Glutamatergic neuron (in vitro differentiated cells): ENCODE measurements at places on chromosomes 1 and 21.

DNA sequence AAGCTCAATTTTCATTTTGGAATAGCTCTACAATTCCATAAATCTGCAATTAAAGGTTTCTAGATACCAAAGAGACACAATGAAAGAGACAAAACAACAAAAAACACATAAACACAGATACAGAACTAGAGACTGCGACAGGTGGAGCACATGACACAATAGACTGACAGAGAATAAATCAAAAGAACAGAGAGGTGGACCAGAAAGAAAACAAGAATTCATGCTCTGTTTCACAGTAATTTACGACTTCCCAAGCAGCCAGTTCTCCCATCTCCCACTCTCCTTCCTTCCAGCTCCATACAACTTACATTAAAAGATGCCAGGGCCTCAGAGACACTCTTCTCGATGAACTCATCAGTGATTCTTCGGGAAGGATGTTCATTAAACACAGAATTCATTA lies 15.1 kb upstream of the RBM8A start:
- DNase-seq = no peak

DNA sequence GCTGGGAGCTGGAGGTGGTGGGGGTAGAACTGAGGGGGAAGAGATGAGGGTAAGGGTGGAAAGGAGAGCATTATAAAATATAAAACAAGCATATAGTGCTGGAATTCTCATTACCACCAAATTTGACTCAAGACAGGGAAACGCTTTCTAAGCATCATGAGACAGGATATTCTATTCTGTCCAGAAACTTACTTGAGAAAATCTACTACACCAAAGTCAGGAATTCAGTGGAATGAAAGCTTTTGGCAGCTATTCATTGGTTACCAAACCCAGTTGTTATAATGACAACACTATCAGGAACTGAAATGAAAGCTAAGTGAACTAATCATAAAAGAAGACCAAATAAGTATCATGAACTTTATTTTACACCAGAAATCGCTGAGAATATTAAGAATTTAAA lies 14.5 kb downstream of the AIDA start:
- no peak for DNase-seq

DNA sequence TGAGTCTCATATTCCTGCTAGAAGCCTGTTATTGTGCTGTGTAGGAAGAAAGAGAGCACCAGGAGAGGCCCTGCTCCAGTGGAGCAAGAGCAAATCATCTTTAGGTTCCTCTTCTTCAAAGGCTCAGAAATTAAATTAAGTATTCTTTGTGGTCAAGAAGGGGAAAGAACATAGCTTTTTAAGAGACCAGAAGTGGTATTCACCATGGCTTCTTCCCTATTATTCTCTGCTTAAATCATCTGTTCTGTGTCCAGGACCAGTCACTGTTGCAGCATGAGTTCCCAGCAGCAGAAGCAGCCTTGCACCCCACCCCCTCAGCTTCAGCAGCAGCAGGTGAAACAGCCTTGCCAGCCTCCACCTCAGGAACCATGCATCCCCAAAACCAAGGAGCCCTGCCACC lies 1.1 kb downstream of the SPRR1B start:
- no peak for DNase-seq

DNA sequence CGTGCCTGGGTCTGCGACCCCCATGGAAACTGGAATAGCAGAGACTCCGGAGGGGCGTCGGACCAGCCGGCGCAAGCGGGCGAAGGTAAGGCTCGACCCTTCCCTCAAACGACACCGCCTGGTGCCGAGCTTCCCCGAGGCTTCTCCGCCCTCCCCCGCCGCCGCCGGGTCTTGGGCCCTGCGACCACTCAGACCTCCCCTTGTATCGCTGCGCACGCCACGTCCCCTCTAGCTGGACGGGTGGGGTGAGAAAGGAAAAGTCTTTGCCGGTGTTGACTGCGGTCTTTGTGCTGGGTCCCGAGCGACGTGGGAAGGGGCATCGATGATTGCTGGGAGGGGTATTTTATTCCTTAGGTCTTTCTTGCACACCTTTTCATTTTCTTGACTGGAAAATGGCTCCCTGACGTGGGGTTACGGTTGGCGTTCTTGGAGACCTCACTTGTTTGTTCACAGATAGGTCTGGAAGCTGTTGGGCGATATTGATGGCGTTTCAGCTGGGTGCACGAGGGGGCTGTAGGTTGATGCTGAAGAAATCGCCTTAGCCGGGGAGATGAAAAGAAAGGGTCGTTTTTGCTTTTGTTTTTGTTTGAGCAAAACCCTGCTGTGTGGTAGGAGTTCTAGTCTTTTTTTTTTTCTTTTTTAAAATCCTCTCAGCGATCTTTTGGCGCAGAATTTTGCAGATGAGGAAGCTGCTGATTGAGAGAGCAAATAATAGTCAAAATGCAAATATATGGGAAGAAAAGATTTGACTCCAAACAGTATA lies 776 bp downstream of the KDM1A start:
- peak; percentile 74 for DNase-seq

DNA sequence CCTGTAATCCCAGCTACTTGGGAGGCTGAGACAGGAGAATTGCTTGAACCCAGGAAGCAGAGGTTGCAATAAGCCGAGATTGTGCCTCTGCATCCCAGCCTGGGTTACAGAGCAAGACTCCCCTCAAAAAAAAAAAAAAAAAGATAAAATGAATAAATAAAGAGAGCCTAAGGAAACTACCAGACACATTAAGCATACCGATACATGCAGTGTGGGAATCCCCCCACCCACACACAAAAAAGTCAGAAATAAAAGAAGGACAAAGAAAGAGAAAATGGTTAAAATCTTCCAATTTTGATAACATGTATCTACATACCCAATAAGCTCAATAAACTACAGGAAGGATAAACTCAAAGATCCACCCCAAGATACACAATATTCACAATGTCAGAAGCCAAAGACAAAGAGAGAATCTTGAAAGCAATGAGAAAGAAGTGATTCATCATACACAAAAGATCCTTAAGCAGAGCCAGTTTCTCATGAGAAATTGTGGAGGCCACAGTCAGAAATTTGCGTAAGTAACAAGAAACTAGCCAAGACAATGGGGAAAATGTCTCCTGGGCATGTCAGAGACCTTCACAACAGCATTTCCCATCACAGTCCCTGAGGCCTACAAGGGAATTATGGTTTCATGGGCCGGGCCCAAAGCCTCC lies 1197.0 kb downstream of the AMY1C start:
- no peak for DNase-seq

DNA sequence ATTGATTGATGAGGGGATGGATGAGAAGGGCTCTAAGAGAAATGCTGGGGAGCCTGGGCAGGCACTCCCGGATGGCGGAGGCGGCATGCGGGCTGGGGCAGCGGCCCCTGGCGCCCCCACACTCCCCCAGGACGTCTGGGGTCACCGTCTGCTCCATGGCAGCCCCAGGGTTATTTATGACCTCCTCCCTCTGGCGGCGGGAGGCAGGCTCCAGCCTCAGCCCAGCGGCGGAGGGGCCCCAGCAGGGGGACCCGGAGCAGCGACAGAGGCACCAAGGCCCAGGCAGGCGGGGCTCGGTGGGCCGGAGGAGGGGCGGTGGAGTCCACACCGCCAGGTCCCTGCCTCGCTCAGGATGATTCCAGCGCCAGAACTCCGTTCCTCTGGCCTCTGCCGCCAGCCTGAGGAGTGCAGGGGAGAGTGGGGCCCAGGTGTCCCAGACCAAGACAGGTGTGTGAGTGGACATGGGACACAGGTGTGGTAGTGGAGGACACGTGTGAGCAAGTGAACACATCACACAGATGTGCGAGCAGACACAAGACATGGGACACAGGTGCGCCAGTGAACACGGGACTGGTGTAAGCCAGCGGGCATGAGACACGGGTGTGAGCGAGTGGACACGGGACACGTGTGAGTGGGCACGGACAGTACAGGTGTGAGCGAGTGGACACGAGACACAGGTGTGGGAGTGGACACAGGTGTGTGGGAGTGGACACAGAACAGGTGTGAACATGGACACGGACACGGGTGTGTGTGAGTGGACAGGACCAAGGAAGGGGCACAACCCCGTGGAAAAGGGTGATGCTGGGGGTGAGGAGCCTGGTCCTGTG lies 2.5 kb upstream of the SAMD11 start:
- DNase-seq = peak; percentile 87

DNA sequence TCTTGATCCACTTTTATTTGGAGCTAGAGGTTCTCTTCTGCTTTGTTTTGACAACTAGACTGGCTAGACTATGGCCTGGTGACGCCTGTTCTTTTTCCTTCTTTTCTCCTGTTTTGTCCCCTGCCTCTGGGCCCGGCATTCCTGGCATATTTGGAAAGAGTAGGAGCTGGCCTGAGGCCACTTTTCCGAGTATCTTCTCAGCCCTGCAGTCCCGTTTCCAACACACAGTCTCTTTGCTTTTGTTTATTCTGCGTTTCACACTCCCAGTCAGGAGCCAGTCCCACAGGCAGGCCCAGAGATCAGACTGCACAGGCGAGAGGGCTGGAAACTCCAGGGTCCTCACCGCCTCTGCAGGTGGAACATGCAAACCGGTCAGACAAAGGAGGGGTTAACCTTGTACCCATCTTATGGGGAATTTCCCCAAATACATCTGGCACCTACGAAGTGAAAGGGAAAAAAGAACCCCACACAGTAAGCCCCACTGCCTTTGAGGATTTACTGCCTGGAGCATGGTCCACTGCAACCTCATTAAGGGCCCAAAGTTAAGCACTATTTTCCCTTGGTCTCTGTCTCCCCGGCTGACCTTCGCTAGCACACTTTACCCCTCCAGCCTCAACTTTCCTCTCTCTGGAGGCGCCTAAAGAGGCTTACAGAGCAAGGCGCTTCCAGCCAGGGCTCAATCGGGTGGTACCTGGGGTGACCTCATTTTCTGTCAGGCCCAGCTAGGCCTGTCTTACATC lies 141.1 kb downstream of the TOMM20 start:
- no peak for DNase-seq

GRCh38 chr1:159015440-159015909 lies 5.8 kb downstream of the IFI16 start:
- no peak for DNase-seq

DNA sequence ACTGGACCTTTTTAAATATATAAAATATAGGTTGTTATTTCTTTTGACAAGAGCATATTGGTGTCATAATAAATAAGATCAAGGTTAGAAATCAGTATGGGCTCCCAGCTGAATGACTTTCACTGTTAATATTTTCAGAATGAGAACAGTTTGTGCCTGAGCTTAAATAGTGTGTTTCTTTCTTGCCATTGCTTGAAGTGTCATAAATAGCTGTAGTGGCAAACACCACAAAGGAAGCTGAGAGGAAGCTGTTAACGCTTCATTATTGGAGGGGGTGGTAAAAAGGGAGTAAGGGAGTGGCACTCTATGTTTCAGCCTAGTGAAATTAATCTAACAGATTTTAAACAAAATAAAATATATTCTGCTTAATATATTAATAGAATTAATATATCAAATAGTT lies 1089.8 kb upstream of the NCAM2 start:
- no peak for DNase-seq

DNA sequence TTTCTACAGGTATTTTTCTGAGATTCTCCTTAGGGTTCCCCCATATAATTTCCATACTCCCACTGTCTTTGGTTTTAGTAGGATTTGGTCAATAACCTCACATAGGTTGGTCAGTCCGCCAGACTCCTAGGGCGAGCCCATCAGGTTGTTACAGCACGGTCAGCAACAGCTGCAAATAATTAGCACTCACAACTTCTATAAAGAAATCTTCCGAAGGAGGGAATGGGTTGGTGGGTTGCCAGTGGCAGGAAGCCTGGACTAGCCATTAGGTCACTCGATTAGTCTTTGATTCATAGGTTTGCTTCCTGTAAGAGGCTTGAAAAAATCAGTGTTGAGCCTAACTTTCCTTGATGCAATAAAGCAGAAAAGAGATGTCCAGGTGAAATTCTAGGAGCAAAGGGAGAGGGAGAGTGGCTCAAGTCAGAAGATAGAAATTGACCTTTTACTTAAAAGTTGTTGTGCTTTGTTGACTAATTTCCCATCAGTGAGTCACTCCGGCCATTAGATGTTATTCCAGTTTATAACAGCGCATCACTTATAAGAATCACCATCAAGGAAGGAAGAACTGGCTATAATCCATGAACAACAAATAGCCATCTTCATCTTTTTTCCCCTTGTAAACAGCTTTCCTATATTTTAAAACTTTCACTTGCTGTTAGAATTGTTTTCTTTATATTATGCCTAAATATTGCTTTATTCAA lies 88.3 kb downstream of the TPR start:
- DNase-seq = no peak

- no peak for DNase-seq
Observed at GRCh38 chr1:212545941-212546635, 62.5 kb upstream of the ATF3 start.

- no peak for DNase-seq
Observed at GRCh38 chr1:30358500-30358899, 364.9 kb downstream of the MATN1 start.

DNA sequence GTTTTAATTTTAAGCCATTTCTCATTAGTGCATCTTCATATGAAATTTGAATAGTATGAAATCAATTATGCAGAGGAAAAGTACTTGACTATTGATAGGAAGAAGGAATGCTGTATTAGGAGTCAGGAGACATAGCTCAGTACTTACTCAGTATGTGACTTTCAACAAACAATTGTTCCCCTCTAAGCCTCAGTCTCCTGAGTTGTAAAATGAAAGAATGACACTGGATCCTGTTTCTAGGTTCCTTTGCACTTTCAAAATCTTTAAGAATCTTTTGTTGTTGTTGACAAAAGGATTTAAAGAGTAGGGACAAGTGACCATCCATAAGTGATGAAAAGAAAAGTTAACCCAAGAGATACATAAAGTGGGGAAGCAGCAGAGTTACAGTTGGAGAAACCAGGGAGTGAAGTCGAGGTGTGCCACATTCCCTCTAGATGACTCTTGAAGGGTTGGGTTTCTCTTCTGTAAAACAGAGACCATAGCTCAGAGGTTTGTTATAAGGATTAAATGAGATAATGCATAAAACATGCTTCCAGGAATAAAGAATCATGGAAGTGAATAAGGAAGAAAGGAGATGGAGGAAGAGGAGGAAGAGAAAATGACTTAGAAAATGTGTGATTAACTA lies 105.7 kb upstream of the KCNJ15 start:
- no peak for DNase-seq

DNA sequence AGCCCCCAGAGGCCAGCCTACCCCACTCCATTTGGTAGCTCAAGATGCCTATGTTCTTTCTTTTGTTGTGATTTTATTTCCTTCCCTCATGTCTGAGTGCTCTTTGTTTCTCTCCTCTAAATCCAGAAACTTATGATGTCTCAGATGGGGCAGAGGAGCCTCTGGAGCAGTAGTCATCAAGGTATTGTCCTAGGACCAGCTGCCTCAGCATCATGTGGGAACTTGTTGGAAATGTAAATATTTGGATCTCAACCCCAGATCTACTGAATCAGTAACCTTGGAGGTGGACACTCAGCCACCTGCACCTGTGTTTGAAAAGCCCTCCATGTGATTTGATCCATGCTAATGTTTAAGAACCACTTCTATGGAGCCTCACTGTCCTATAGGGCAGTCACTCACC lies 593.1 kb upstream of the PLXNA2 start:
- no peak for DNase-seq

GRCh38 chr1:242017580-242018233 lies 18.8 kb upstream of the MAP1LC3C start:
- peak; percentile 56 for DNase-seq
